Right renal pelvis (tissue), 4 donors: ENCODE measurements at places on chromosomes 2 and 18. TPM values are rescaled to one million over a fixed set of nuclear protein-coding genes. Genes with fewer than 3 reads are reported as not detected.

The PXDN gene
- polyA plus RNA-seq: 175 TPM

The CTLA4 gene
- polyA plus RNA-seq: not detected

The ATP6V1C2 gene
- 7.3 TPM for polyA plus RNA-seq

The IL36G gene
- 0.29 TPM for polyA plus RNA-seq

The TBR1 gene
- 0.03 TPM for polyA plus RNA-seq

The IL18R1 gene
- polyA plus RNA-seq: 2.5 TPM

The ANKRD30B gene
- polyA plus RNA-seq: 0.24 TPM

The OBSL1 gene
- 143 TPM for polyA plus RNA-seq

The RNF181 gene
- 140 TPM for polyA plus RNA-seq

The CRIM1 gene
- polyA plus RNA-seq: 103 TPM

The POTEJ gene
- polyA plus RNA-seq: 0.12 TPM

The STPG4 gene
- polyA plus RNA-seq: 0.24 TPM

The CAVIN2 gene
- polyA plus RNA-seq: 47.7 TPM

The MDH1B gene
- polyA plus RNA-seq: 13.8 TPM

The LYG2 gene
- not detected for polyA plus RNA-seq

The INHA gene
- polyA plus RNA-seq: 1.6 TPM

The PHOSPHO2 gene
- 12.5 TPM for polyA plus RNA-seq

The EVX2 gene
- polyA plus RNA-seq: 0.04 TPM

The TEKT4 gene
- 0.25 TPM for polyA plus RNA-seq

The TMEM200C gene
- polyA plus RNA-seq: 1.8 TPM

The SLC38A11 gene
- polyA plus RNA-seq: 5.7 TPM

The TGFA gene
- polyA plus RNA-seq: 21.1 TPM

The DRC1 gene
- 3.9 TPM for polyA plus RNA-seq

The SERPINB3 gene
- 0.17 TPM for polyA plus RNA-seq

The ZC3H6 gene
- polyA plus RNA-seq: 6.3 TPM

The UNC80 gene
- 1.7 TPM for polyA plus RNA-seq

The RGPD4 gene
- polyA plus RNA-seq: not detected

The UGT1A4 gene
- not detected for polyA plus RNA-seq

The SLC9A2 gene
- 5.6 TPM for polyA plus RNA-seq

The GALNT3 gene
- polyA plus RNA-seq: 13.8 TPM

The SCG2 gene
- 0.61 TPM for polyA plus RNA-seq

The PLEK gene
- polyA plus RNA-seq: 10.5 TPM

The STRN gene
- polyA plus RNA-seq: 22.9 TPM
